Epithelial cell of proximal tubule (primary cell): ENCODE measurements at places on chromosomes 6 and 20.

GRCh38 chr6:52407467-52407866, 12.7 kb upstream of the EFHC1 start:
- DNase-seq: no peak

GRCh38 chr6:15359335-15359862, 113.5 kb downstream of the JARID2 start:
- DNase-seq: no peak

DNA sequence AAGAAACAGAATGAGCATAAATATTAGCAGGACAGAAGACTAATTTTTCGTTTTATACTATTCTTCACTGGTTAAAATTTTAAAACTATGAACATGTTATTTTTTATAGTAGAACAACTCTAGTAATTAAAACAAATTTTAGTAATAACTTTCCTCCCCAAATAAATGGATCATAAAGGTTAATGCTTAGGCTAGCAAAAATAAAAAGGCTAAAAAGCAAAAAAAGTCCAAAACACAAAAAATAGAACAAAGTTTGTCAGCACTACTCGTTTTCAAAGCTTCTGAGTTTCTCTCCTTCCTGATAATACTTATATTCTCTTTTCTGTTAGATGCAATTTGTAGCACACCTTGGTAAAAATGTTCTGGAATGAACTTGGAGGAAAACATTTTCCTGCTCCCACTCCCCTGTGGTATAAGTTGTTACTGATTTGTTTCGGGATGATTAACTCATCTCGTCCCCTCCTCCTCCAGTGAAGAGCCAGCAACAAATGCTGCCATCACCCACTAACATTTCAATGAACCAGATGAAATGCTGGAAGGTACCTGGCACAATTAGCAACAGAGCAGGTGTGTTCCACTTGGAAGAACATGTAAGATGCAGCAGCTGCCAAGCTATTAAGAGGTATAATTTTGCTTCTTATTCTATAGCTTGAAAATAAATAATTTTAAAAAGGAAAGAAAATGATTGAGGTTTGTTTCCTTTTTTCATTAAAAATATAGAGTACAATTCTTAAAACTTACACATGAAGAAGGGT, 130.5 kb downstream of the MYB start:
- no peak for DNase-seq

DNA sequence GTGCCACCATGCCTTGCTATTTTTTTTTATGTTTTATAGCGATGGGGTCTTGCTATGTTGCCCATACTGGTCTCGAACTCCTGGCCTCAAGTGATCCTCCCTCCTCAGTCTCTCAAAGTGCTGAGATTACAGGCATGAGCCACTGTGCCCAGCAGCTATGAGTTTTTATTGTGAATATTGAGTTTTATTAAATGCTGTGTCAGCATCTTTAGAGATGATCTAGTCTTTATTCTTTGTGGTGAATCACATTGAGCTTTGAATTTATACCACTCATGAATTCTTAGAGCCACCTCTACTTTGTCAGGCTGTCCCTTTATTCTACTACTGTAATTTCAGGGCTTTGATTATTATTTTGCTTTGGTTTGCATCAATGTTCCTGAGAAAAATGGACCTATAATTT, 428.3 kb downstream of the BTBD3 start:
- DNase-seq: no peak

- no peak for DNase-seq
Measured at GRCh38 chr6:78605909-78606446, 261.4 kb upstream of the IRAK1BP1 start.

- no peak for DNase-seq
Measured at GRCh38 chr6:117761610-117762009, 86.3 kb downstream of the NUS1 start.

- DNase-seq: no peak
Measured at GRCh38 chr20:60262967-60263603, 304.9 kb downstream of the CDH26 start.

DNA sequence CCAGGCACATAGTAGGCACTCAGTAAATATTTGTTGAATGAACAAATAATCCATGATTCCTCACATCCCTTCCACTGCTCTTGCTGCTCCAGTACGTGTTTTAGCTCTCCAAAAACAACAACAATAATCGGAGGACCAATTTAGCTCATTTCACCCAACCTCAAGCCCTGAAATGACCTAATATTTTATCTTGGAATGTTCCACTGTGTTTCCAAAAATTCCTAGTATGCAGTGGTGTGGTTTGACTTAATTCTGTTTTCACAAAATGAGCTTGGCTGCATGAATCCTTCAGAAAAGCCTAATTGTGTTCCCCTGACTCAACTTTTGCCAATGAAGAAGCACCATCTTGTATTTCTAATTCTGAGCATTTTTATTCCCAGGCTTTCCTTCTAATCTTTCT, 168.0 kb upstream of the PHACTR1 start:
- no peak for DNase-seq

- DNase-seq: no peak
Measured at GRCh38 chr6:5566718-5567117, 305.4 kb downstream of the FARS2 start.

- DNase-seq: no peak
Measured at GRCh38 chr6:329888-330691, 37.8 kb downstream of the DUSP22 start.

DNA sequence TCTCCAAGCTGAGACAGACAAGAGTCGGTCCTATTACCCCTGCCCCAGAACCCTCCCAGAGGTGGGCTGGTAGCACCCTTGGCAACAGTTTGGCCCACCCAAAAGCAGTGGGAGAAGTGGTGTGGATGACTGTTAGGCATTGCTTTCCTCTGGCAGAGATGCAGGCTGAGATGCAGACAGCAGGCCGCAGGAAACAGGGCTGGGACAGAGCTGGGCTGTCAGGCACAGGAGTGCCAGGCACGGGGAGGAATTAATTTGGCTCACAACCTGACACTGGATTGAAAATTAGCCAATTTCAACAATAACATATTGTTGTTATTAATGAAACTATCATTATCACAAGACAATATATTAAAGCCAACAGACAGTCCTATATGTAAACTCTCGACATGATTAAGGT, 15.7 kb upstream of the SIRT5 start:
- DNase-seq: no peak
